ENCODE measurements at places on chromosomes 11 and 22. TPM values are rescaled to one million over a fixed set of nuclear protein-coding genes. Genes with fewer than 3 reads are reported as not detected.
A peak's percentile ranks its signal among the peaks of the same experiment; 100 is the strongest.

SCGB1C1 gene
- not detected for total RNA-seq

TRPM5 gene
- total RNA-seq = not detected

NLRP10 gene
- 0.48 TPM for total RNA-seq

DNA sequence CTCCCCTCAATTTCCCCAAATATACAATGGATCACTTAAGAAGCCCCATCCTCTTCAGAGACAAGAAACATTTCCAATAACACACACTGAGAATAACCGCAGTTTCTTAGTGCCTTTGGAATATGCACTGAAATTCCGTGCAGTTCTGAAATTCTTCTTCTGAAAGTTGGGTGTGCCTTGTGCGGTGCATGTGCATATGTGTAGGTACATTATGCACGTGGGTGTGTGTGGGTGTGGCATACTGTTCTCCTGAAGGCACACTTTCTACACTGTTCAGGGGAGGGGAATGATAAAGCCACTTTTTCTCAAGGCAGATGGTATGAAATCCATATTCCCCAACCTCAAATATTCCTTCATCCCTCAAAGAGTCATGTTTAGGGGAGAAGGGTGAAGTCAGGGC is 1.7 kb downstream of the EXPH5 start:
- DNase-seq = no peak

DNA sequence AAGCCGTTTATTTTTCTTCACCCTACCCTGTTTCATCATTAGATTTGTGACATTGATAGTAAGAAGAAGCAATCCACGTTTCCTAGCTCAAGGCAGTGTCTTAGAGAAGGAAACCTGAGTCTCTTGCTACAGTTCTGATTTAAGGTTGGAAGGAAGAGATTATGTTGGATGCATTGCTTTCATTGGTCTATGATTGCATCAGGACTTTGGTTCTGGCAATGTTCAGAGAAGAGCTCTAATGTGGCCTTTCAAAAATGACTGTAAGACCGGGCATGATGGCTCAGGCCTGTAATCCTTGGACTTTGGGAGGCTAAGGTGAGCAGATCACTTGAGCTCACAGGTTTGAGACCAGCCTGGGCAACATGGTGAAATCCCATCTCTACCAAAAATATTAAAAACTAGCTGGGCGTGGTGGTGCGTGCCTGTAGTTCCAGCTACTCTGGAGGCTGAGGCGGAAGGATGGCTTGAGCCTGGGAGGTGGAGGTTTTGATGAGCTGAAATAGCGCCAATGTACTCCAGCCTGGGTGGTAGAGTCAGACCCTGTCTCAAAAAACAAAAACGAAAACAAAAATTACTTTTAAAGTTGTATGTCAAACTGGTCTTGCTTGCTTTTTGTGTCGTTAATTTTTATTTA is 4.1 kb downstream of the NUCB2 start:
- no peak for DNase-seq

- no peak for DNase-seq
Observed at GRCh38 chr22:30460147-30460546, 11.7 kb downstream of the SEC14L3 start.

- no peak for DNase-seq
Observed at GRCh38 chr22:39284983-39285382, 34.4 kb downstream of the RPL3 start.

GRCh38 chr22:50293441-50294318 is 13.8 kb downstream of the PLXNB2 start:
- DNase-seq = peak; percentile 83
